Activated CD4-positive, alpha-beta memory T cell treated with anti-CD3 and anti-CD28 coated beads for 36 hours (primary cell): ENCODE measurements at places on chromosomes 5 and 9. TPM values are rescaled to one million over a fixed set of nuclear protein-coding genes. Genes with fewer than 3 reads are reported as not detected.

DNA sequence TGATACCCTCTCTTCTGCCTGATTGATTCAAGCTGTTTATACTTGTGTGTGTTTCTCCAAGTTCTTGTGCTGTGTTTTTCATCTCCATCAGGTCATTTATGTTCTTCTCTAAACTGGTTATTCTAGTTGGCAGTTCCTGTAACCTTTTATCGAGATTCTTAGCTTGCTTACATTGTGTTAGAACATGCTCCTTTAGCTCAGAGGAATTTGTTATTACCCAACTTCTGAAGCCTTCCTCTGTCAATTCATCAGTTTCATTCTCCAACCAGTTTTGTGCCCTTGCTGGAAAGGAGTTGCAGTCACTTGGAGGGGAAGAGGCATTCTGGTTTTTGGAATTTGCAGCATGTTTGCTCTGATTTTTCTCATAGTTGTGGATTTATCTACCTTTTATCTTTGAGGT lies 126.2 kb upstream of the FTMT start:
- no peak overlapping the region for H3K27ac ChIP-seq
- DNase-seq = no peak
- no peaks in the 10 kb centered on the region for H3K27me3 ChIP-seq
- no peak overlapping the region for H3K4me3 ChIP-seq
- no peaks in the 10 kb centered on the region for H3K4me1 ChIP-seq

DNA sequence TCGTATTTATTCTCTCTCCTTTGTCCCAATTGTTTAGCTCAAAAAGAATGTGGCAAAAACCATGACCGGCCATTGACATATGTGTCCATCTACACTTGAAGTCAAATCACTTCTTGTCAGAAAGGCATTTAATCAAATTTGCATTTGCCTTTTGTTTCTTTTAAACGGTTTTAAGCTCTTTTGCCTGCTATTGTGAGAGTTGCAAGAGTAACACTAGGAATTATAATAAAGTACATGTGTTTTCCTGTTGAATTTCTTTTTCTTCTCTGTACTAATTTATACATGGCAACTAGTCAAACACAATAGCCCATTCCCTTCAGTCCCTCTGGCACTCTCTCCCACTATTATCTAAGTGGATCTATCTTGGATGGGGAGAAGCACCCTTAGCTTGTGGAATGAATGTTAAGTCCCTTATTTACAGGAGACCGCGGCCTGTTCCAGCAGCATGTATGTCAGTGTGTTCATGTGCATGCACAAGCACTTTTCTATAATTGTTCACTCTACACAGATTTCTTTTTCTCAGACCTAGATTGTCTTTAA lies 3.2 kb downstream of the ADAMTSL1 start:
- H3K4me1 ChIP-seq = peaks cover 5% of the 10 kb centered on the region
- no peak for DNase-seq
- no peak overlapping the region for H3K4me3 ChIP-seq
- H3K27me3 ChIP-seq = peaks cover 7% of the 10 kb centered on the region
- no peak overlapping the region for H3K27ac ChIP-seq

GRCh38 chr9:98430535-98431292 lies 175.3 kb upstream of the TBC1D2 start:
- H3K36me3 ChIP-seq = no peaks in the 10 kb centered on the region
- no peak overlapping the region for H3K27ac ChIP-seq
- H3K27me3 ChIP-seq = peaks cover 1% of the 10 kb centered on the region
- H3K4me1 ChIP-seq = no peaks in the 10 kb centered on the region
- no peak for DNase-seq

- H3K4me1 ChIP-seq = peaks cover 2% of the 10 kb centered on the region
- H3K36me3 ChIP-seq = no peaks in the 10 kb centered on the region
- H3K27ac ChIP-seq = no peak overlapping the region
- no peak overlapping the region for H3K4me3 ChIP-seq
Observed at GRCh38 chr5:33936004-33936380, 194 bp upstream of the RXFP3 start.

The DRD1 gene
- not detected for total RNA-seq
